ENCODE measurements at places on chromosomes 2 and 18.

- DNase-seq, result no peak
- H3K36me3 ChIP-seq, result peaks cover 2% of the 10 kb centered on the region
- no peaks in the 10 kb centered on the region for H3K27me3 ChIP-seq
- H3K27ac ChIP-seq, result no peak overlapping the region
These were observed 23.1 kb downstream of the ST3GAL5 start for GRCh38 chr2:85865539-85866164.

DNA sequence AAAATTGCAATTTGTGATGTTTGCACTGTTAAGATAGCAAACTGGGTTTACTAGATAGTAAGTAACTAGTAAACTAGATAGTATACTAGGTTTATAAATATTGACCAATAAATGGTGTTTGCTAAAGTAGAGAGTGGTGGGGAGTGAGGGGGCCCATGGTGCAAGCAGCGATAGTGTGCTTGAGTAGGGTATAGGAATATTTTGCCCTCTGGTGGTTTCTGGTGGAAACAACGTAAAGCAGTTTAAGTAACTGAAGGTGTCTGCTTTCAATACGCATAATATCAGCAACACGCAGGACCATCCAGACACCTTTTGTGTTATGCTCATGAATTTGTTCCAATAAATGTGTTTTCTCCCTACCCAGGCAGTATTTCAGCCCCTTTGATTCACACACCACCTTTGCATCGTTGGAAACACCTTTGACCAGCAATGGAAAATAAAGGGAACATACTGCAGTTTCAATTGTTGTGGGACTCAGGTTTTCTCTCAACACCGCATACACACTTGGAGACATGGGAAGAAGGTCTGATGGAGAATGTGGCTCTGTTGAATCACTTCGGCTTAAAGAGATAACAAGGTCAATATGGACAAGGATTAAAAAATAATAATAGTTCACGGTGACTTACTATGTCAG lies 16.7 kb upstream of the STAT1 start:
- DNase-seq, result no peak
- H3K36me3 ChIP-seq, result no peaks in the 10 kb centered on the region

DNA sequence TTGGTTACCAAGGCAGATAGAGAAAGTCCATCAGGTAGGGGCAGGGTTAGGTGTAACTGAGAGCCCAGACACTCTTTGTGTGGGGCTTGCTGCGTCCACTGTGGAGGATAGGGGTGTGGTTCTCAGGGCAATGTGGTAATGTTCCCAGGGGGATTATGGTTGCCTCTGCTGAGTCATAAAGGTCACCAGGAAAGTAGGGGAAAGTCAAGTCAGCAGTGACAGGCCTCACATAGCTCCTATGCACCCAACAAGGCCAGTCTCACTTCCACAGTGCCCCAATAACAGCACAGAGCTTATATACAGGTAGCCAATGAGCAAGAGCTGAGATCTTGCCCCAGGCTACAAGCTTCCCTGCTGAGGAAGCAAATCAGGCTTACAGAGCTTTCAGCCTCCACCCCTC lies 1438.0 kb upstream of the ZEB2 start:
- no peaks in the 10 kb centered on the region for H3K4me1 ChIP-seq
- no peaks in the 10 kb centered on the region for H3K36me3 ChIP-seq
- DNase-seq, result no peak
- no peaks in the 10 kb centered on the region for H3K27me3 ChIP-seq
- H3K27ac ChIP-seq, result no peak overlapping the region

- no peaks in the 10 kb centered on the region for H3K4me1 ChIP-seq
- no peak overlapping the region for H3K27ac ChIP-seq
- H3K27me3 ChIP-seq, result no peaks in the 10 kb centered on the region
- H3K4me3 ChIP-seq, result no peak overlapping the region
- no peaks in the 10 kb centered on the region for H3K36me3 ChIP-seq
- DNase-seq, result no peak
These were observed 519.9 kb downstream of the RNF144A start for GRCh38 chr2:7437141-7437540.

GRCh38 chr18:70380915-70381896 lies 92.4 kb downstream of the SOCS6 start:
- no peaks in the 10 kb centered on the region for H3K27me3 ChIP-seq
- no peaks in the 10 kb centered on the region for H3K36me3 ChIP-seq
- H3K27ac ChIP-seq, result no peak overlapping the region
- no peak for DNase-seq
- peaks cover 5% of the 10 kb centered on the region for H3K4me1 ChIP-seq

DNA sequence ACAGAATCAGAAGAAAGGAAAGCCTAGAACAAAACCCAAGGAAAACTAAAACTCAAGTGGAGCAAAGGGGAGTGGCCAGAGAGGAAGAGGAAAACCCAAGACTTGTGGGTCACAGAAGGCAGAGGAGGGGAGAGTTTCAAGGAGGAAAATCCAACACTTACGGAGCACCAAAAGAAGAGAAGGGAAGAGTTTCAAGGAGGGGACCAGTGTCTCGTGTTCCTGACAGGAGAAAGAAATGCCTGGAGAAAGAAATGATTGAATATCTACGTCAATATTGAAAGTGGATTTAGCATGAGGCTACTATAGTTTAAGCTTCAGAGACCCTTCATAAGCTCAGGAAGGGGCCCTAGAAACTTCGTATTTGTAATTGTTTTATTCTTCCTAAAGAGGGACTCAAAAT lies 1.4 kb upstream of the MFSD6 start:
- H3K27me3 ChIP-seq, result no peaks in the 10 kb centered on the region
- no peak overlapping the region for H3K4me3 ChIP-seq
- H3K4me1 ChIP-seq, result peaks cover 13% of the 10 kb centered on the region
- H3K27ac ChIP-seq, result peak overlapping the region; percentile 96

GRCh38 chr2:205769495-205769850 lies 87.2 kb downstream of the NRP2 start:
- no peak for DNase-seq
- H3K27me3 ChIP-seq, result no peaks in the 10 kb centered on the region
- peak overlapping the region; percentile 59 for H3K27ac ChIP-seq
- H3K4me1 ChIP-seq, result peaks cover 54% of the 10 kb centered on the region
- H3K36me3 ChIP-seq, result no peaks in the 10 kb centered on the region

DNA sequence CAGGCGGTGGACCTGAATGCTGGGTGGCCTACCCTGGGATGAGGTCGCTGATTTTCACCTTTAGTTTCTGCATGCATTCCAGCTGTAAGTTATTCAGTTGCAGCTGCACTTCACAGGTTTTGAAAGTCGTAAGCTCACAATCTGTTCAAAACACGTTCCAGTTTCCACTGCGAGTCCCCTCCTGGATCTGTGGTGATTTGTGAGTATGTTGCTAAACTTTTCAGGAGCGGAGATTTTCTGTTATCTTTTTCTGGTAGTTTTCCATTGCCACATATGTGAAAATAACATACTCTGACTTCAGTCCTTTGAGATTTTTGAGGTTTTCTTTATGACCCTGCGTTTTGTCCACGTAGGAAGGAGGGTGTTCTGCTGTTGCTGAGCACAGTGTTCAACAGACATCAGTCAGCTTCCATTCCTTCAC lies 102.1 kb downstream of the SNTG2 start:
- no peaks in the 10 kb centered on the region for H3K36me3 ChIP-seq
- H3K27me3 ChIP-seq, result no peaks in the 10 kb centered on the region
- H3K4me1 ChIP-seq, result no peaks in the 10 kb centered on the region
- H3K27ac ChIP-seq, result no peak overlapping the region

DNA sequence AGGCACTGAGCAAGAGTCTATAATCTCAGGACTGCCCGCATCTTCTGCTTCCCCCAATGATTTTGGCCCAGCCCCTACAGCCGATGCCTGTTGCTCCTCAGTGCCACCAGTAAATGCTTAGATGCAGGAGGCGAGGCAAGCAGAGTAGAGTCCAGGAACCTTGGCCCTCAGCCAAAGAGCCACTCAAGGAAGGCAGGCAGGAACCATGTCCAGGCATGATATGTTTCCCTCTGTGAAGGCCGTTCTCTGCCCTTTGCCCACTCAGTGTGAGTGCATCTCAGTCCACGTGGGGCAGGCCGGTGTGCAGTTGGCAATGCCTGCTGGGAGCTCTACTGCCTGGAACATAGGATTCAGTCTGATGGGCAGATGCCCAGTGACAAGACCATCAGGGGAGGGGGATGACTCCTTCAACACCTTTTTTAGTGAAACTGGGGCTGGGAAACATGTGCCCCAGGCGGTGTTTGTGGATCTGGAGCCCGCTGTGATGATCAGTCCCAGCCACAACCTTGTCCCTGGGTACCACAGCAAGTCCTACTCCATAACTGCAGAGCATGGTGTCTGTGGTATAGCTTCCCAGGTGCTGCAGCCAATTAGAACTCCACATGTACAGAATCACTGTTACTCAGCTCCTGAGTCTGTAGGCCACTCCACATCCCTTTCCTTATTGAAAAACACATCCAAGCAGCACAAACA lies 9.7 kb upstream of the DNAJB2 start:
- no peaks in the 10 kb centered on the region for H3K27me3 ChIP-seq
- H3K27ac ChIP-seq, result no peak overlapping the region
- no peak overlapping the region for H3K4me3 ChIP-seq
- H3K36me3 ChIP-seq, result no peaks in the 10 kb centered on the region

DNA sequence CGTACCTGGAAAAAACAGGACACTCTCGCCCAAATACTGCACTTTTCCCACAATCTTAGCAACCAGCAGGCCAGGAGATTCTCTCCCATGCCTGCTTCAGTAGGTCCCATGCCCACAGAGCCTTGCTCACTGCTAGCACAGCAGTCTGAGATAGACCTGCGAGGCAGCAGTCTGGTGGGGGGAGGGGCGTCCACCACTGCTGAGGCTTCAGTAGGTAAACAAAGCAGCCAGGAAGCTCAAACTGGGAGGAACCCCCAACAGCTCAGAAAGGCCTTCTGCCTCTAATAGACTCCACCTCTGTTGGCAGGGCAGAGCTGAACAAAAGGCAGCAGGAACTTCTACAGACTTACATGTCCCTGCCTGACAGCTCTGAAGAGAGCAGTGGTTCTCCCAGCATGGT lies 1202.8 kb upstream of the ACVR2A start:
- no peak overlapping the region for H3K27ac ChIP-seq
- no peak for DNase-seq
- no peaks in the 10 kb centered on the region for H3K36me3 ChIP-seq
- H3K4me3 ChIP-seq, result no peak overlapping the region

GRCh38 chr2:127637725-127638252 lies 8.2 kb upstream of the GPR17 start:
- H3K4me1 ChIP-seq, result peaks cover 61% of the 10 kb centered on the region
- DNase-seq, result peak; percentile 53
- H3K36me3 ChIP-seq, result no peaks in the 10 kb centered on the region
- peak overlapping the region; percentile 87 for H3K27ac ChIP-seq
- H3K4me3 ChIP-seq, result no peak overlapping the region
